ENCODE measurements at places on chromosomes 1 and 21.

GRCh38 chr1:26289158-26290059, 9.5 kb downstream of the SH3BGRL3 start:
- no peak for DNase-seq

DNA sequence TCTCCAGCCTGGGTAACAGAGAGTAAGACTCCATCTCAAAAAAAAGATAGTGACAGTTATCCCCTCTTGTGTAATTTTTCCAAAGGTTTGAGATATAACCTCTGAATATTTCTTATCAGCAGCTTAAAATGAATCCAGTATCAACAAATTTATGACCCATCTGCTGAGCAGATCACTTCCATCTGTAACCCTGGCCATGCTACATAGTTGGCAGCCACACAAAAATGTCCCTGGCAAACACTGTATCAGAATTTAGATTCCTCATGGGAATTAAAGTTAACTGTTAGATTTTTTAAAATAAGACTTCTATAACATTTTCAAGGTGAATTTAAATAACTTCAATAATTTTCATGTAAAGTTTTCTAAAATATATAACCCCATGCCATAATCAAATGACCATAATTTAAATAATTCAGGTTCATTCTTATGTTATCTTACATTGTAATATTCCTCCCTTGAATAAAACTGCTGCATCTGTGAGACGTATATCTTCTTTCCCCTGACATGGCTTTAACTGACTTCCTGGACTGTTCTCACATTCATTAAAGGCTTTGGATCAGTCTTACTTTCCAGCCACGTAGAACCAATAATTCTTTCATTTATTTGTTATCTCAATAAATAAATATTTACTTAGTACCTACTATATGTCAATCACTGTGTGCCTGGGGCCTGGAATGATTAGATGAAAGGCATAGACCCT, 5.3 kb upstream of the PRPF38B start:
- no peak for DNase-seq

- no peak for DNase-seq
These were observed 9.2 kb upstream of the OSBPL9 start for GRCh38 chr1:51607681-51608095.

DNA sequence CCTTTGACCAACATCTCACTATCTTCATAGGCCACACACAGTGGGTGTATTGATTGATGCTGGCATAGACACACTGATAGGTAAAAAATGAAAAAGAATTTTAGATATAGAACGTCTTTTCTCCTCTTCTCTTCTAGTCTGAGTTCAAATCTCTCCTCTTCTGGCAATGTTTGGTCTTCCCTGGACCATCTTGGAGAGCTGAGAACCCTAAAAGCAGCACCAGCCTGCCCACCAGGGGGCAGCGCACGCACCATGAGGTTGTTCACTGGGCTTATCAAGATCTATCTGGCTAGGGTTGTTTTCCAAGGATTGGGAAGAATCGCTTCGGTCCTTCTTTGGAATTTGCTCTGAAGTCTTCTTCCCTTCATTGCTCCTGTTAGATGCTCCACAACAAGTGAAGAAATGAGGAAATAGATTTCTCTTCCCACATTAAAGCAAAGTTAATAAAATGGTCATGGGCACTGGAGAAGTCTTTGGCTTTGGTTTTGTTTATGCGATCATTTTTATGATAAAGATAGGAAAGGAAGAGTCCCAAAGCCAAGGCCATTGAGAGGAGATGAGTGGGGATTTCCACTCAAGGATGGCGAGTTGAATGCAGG, 104.0 kb upstream of the OLIG2 start:
- DNase-seq: no peak

- DNase-seq: no peak
These were observed 119.0 kb downstream of the FGGY start for GRCh38 chr1:59415881-59416280.

GRCh38 chr1:29473161-29473855, 237.0 kb downstream of the PTPRU start:
- no peak for DNase-seq

DNA sequence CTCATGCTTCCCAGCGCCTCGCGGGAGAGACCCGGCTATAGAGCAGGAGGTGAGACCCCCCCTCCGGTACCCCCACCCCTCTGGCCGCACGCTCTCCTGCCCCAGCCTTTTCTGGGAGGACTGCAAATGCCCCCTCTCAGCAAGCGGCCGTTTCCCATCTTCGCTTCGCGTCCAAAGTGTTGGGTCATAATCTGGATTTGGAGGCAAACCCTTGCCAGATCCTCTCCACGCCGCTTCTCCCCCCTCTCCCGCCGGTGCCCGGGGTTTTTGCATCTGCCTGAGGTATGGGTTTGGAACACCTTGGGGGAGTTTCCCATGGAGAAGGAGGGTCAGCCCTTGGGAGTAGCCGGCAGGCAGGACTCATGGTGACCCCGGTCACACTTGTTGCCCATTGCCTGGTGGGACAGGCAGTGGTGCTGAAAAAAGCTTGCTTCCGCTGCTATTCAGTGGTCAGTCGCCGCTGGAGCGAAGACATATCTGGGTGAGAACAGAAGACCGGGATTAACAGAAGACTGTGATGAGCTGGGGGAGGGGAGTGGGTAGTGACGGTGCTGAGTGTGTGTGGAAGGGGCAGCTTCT, 935 bp downstream of the KCNK2 start:
- no peak for DNase-seq

DNA sequence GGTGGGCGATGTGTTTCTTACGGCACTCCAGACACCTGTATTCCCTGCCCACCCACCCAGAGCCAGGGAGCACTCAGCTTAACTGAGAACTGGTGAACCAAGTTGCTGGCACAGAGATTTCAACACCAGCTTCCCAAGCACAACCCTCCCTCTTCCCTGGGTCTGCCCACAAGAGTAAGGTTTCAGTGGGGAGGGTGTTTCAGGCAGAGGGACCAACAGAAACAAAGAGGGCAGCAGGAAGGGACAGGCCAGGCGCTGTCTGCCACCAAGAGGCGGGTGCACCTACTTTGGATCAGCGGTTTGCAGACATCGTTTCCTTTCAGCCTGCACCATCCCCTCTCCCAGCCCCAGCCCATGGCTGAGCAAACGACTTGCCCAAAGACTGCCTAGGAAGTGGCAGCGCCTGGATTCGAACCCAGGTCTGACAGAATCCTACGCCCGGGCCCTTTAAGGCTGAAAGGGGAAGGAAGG, 21.9 kb upstream of the ALDH4A1 start:
- no peak for DNase-seq

DNA sequence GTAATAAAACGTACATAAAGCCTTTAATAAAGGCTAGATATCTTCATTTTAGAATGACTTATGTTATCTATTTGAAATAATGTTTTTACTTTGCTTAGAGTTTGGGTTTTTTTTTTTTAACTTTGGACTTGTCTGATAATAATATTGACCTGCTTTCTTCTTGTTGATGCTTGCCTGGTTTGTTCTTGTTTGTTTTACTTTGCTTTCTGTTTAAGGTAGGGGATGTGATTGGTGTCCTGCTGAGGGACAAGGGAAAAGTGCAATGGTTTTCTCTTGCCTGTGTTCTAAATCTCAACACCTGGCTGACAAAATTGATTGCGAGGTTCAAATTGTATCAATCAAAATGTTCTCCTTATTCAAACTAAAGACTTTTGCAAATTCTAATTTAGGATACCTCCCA, 2.2 kb upstream of the FH start:
- DNase-seq: no peak

DNA sequence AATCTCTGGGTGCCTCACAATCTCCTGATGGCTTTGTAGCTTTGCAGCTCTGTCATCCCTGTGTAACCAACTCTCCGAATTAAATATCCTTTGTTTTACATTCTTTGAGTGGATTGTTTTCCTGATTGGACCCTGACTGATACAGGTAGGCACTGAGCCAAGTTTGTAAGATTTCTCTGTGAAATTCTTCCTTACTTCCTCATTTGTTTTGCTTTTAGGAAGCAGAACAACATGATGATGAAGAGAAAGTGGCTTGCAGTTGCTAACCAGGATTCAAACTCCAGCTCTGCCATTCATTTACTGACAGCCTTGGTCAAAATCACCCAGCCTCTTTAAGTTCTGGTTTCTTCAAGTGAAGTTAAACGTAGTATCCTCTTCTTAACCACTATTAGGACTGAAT, 452.3 kb downstream of the OMA1 start:
- DNase-seq: no peak

- DNase-seq: no peak
These were observed 141.9 kb upstream of the CXADR start for GRCh38 chr21:17370916-17371315.

- no peak for DNase-seq
These were observed 58.7 kb downstream of the STUM start for GRCh38 chr1:226607268-226607660.

- DNase-seq: no peak
These were observed 122.2 kb upstream of the PRDX6 start for GRCh38 chr1:173354937-173355280.

DNA sequence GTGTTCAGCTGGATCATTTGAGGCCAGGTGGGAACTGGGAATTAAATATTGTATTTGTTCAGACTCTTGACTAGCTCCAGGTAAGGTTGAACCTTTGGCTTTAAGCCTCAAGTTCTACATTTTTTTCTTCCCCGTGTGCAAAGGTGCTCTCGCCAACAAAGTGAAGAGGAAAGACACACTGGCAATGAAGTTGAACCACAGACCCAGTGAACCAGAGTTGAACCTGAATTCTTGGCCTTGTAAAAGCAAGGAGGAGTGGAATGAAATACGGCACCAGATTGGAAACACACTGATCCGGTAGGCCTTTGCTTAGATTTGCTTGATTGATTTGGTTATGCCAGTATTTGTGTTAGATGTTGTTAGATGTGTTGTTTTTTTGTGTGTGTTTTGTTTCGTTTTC, 25.5 kb upstream of the RCC1 start:
- no peak for DNase-seq

- no peak for DNase-seq
These were observed 694 bp downstream of the TMEM167B start for GRCh38 chr1:109091078-109091838.

- no peak for DNase-seq
These were observed 82.2 kb upstream of the ABCD3 start for GRCh38 chr1:94335950-94336349.

DNA sequence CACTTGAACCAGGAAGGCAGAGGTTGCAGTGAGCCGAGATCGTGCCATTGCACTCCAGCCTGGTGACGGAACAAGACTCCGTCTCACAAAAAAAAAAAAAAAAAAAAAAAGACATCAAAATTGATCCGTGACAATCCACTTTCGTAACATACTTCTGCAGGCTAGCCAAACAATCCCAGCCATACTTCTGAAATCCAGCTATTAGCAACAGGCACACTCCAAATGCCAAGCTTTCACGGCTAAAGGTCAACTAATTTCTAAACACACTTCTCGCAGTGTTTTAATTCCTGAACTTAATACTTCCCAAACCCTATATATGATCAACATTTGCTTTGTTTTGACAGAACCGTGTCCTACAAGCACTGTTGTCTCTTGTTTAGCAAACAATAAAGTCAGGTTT, 411.3 kb upstream of the RUNX1 start:
- DNase-seq: no peak

DNA sequence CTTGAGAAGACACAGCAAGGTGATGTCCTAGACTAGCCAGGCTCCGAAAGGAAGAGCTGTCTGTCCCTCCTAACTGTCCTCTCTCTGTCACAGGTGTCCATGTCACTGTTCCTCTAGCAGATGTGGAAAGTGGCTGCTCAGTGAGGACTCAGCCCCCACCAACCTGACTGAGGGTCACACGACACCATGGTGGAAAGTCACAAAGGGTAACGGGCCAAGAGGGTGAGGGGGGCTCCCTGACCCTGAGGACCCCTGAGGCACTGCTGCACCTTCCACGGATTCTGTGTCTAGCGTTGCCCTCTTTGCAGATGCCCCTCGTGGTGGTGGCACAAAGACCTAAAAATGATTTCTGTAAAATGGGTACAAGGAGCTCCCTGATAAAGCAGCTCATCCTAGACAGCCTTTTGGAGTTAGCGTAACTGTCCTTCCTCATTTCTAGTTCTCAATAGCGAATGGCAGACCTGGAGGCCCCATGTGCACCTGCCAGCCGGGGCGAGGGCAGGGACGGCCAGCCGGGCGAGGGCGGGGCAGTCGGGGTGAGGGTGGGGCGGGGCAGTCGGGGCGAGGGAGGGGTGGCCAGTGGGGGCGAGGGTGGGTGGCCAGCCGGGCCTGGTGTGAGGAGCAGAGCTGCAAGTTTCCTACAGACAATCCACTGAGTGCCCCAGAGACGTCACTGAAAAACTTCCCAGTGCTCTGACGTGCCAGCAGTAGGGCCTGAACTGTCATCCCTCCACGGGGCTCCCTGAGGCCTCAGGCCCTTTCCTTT, 23.4 kb downstream of the POFUT2 start:
- DNase-seq: no peak

GRCh38 chr21:32457360-32457840, 44.9 kb downstream of the EVA1C start:
- DNase-seq: no peak

- no peak for DNase-seq
These were observed 1.5 kb upstream of the PLK3 start for GRCh38 chr1:44798481-44799365.

GRCh38 chr1:87549738-87550137, 221.1 kb downstream of the LMO4 start:
- DNase-seq: no peak

- DNase-seq: no peak
These were observed 95.3 kb downstream of the BACH1 start for GRCh38 chr21:29394051-29394450.

DNA sequence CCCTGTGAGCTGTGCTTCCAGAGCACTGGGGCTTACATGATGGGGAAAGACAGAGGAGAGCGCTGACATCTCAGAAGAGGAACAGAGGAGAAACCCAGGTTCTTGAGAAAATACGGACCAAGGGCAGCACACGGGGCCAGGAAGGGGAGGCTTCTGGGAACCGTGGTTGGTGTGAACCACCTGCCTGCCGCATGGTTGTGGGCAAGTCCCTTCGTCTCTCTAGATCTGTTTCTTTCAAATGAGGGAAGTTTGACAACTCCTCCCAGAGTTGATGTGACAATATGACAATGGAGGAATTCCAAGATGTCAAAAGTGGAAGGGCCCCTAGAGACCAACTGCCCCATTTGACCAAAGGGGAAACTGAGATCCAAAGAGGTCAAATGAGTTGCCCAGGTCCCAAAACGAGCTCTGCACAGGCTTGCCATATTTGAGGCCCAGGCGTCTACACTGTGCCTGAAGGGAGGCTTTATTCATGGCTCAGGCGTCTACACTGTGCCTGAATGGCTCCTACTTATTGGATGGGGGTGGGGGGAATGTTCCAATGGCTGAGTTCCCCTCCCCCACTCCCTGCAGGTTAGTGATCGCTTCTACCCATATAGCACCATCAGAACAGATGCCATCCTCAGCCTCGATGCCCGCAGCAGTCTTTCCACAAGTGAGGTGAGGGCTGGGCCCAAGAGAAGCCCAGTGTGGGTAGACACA, 11.2 kb downstream of the EXTL1 start:
- no peak for DNase-seq

- DNase-seq: no peak
These were observed 78.7 kb upstream of the VAV3 start for GRCh38 chr1:108043707-108044106.

GRCh38 chr1:9086045-9086444, 16.6 kb upstream of the SLC2A5 start:
- DNase-seq: no peak

DNA sequence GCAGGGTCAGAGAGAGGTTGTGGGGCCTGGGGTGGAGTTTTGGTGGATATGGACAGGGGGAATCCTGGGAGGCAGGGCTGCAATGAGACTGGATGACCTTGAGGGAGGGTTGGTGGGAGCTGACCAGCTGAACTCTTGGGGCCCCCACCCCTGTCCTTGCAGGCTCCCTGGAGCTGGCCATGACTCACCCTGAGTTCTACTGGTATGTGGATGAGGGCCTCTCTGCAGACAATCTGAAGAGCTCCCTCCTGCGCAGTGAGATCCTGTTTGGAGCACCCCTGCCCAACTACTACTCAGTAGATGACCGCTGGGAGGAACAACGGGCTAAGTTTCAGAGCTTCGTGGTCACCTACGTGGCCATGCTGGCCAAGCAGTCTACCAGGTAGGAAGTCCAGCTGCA, 23.6 kb downstream of the DISP3 start:
- no peak for DNase-seq

All from stimulated activated CD8-positive, alpha-beta memory T cell treated with anti-CD3 and anti-CD28 coated beads, Interleukin-7, amount 100 ng/mL, for 24 hours (primary cell).